ENCODE measurements at places on chromosomes 3 and 15.

- no peak for DNase-seq
Observed at GRCh38 chr3:148763986-148764935, 63.4 kb upstream of the CPB1 start.

- DNase-seq = no peak
Observed at GRCh38 chr3:114685161-114685560, 391.3 kb downstream of the TIGIT start.

GRCh38 chr3:133330065-133330464, 69.8 kb upstream of the BFSP2 start:
- peak; percentile 5 for DNase-seq

DNA sequence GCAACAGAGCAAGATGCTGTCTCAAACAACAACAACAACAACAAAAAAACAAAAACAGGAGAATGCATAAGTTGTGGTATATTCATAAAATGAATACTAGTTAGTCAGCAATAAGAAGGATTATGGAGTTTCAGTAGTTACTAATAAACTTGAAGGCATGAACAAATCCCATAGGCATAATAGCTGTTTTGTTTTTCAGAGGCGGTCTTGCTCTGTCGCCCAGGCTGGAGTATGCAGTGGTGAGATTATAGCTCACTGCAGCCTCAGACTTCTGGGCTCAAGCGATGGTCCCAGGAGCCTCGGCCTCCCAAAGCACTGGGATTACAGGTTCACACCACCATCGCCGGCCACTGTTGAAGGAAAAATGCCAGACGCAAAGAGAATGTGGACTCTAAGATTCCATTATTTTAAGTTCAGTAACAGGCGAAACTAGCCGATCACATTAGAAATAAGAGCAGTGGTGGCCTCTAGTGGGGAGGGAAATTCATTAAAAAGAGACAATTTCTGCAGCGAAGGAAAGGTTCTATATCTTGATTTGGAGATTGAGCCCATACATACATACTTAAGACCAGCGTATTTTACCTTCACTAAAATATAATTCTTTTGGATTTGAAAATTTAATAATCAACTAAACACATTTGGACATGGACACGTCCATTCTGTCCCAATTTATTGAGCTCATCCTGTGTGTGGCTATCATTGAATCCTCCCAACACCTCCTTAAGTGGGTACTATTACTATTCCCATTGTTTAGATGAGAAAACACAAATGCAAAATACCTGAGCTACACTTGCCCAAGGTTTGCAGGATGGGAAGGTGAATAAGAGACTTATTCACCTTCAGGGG, 27.4 kb upstream of the HDAC11 start:
- peak; percentile 67 for DNase-seq

GRCh38 chr3:11692532-11692813, 48.8 kb upstream of the VGLL4 start:
- DNase-seq = no peak

- peak; percentile 75 for DNase-seq
Observed at GRCh38 chr3:53938645-53939044, 47.0 kb upstream of the SELENOK start.

Data from fibroblast of pulmonary artery (primary cell).